ENCODE measurements at places on chromosomes 6 and 20.

GRCh38 chr6:147909640-147910039 lies 401.1 kb downstream of the SAMD5 start:
- peak; percentile 34 for DNase-seq

DNA sequence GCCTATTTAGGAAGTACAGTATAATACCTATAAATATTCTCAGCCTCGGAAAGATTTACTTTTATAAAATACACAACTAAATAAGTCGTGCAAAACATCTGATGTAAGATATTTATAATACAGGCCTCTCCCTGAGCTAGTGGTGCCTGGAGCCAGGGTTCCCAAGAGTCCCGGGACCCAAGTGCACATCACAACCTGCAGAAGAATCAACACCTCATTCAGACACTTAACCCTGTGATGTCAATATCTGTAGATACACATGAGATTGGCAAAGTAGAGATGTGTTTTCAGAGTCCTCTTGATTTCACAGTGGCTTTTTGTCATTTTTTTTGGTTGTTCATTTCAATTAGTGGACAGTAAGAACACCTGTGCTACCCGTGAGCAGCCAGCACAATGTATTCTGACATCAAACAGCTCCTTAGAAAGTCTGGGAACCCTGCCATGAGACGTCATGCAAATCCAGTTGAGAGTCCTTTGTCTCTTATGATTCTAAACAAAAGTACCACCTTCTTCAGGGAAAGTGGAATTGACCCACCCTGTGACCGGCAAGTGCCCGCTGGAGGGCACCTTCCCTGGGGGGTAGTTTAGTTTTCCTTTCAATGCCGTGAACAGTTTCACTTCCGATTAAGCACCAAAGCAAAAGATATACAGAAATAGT lies 101.6 kb downstream of the DACT2 start:
- no peak for DNase-seq

DNA sequence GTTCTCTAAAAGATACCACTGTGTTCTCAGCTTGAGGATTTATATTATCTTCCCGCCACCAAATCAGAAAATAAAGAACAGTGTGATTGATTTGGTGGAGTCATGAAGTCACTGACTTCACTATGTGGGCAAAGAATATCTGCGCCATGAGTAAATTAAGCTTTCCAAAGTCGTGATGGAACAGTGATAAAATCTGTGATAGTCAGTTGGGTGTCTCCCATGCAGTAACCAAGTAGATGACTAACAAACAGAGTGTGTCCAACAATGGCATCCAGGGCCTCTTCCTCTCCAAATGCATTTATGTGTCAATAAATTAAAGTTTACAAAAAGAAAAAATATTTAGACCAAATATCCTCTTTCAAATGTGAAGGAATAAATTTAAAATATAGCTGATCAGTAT lies 87.0 kb upstream of the DST start:
- peak; percentile 80 for DNase-seq

- no peak for DNase-seq
Measured at GRCh38 chr6:113859349-113860180, 2.4 kb downstream of the MARCKS start.

- DNase-seq, result no peak
Measured at GRCh38 chr6:143839196-143839595, 3.9 kb upstream of the LTV1 start.

- peak; percentile 33 for DNase-seq
Measured at GRCh38 chr6:154112181-154112809, 73.3 kb downstream of the OPRM1 start.

DNA sequence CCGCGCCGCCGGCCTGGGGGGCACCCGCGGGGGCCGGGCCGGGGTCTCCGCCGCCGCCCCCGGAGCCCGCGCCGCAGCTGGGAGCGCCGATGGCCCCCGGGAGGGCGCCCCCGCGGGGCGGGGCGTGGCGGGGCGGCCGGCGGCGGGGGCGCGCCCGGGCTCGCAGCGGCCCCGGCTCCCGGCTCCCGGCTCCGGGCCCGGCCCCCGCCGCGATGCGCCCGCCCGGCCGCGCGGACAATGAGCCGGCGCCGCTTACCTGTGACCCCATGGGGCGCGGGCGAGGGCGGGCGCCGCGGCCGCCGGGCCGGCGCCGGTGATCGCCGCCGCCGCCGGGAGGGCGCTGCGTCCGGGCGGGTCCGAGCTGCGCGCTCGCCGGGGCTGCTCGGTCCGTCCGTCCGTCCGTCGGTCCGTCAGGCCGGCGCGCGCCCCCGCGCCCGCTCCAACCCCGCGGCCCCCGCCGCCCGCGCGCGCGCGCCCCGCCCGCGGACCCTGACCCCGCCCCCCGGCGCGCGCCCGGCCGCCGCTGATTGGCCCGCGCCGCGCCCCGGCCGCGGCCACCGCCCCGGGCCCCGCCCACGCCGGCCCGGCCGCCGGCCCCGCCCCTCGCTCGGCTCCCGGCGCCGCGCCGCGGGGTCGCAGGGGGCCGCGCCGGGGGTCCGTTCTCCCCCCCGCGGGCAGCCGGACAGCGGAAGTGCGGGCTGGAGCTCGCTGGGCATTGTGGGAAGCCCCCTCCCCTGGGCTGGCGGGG lies at the start of gene ZBTB46:
Gene ZBTB46, minus strand, starts transcription at position 424 of the 748 bp plus-strand sequence. CDS start 40,507 bp downstream, outside the sequence.
- DNase-seq, result peak; percentile 53

DNA sequence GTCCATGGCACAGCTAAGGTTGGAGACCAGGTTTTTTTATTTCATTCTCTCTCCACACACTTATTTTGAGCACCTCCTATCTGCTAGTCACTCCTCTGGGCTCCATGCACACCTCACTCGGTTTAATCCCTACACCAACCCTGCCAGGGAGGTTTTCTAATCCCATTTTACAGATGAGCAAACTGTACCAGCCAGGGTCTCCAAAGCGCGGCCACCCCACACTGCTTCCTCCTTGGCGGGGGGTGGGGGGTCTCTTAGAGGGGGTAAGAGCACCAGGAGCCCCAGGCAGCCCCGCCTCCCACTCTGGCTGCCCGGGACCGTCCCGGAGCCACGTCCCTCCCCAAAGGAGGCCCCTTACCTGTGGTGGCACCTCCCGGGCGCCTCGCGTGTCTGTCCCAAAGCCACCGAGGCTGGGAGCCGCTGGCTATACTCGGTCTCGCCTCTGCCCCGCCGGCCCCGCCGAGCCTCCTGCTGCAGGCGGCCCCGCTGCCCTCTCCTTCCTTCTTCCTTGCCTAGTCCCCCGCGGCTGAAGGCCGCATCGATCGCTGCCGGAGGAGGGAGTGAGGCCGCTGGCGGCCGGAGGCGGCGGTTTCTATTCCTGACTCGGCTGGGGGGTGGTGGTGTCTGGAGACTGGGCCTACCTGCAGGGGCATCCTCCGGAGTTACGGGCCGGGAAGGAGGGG lies at the start of gene KCNS1:
Gene KCNS1, minus strand, starts transcription at position 565 of the 683 bp plus-strand sequence. CDS start 1,891 bp downstream, outside the sequence.
- peak; percentile 19 for DNase-seq

GRCh38 chr6:81859884-81860283 lies 107.4 kb upstream of the TENT5A start:
- DNase-seq, result no peak

DNA sequence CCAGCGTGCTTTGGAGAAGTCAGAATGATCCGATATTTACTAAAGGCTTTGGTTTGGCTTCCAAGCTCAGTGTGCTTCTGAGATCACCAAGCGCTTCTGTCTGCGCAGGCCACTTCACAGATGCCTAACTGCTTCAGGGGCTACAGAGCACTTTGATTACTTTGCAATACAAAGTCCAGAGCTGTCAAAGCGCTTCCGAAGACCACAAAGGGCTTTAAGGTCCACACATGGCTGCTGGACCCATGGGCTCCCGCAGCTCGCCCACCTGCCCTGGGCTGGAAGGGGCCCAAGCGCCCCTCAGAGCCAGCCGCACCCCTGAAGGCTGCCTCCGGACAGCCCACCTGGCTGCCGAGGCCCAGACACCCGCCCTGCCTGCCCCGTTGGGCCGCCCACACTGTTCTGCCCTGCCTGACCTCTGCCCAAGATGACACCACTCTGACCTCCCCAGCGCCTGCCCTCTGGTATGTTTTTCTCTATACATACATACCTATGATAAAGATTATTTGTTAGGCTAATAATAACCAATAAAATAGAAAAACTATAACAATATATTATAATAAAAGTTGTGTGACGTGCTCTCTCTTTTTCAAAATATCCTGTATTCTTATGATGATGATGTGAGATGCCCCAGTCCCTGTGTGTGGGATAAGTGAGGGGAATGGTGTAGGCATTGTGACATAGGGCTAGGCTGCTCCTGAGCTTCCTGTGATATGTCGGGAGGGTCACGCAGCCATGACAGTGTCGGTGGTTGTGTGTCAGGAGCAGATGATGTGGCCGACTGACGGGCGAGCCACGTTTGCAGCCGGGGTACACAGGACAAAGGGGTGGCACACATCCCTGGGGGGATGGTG lies 22.6 kb downstream of the DYNLT1 start:
- DNase-seq, result no peak

DNA sequence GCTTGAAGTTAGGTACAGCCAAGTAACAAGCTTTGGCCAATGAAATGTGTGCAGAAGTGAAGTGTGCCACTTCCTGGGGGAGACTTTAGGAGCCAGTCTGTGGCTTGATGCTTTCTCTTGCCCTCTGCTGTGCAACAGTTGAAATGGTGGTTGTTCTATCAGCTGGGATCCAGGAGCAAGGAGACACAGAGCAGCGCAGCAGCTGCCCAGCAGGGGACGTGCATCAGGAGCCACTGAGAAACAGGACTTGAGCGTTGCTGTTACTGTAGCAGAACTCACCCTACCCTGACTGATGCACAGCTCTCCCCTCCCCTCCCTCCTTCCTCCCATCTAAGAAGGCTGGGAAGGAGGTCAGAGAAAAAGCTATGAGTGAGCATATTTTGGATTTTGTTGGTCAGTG lies 18.9 kb upstream of the CCN5 start:
- DNase-seq, result no peak

DNA sequence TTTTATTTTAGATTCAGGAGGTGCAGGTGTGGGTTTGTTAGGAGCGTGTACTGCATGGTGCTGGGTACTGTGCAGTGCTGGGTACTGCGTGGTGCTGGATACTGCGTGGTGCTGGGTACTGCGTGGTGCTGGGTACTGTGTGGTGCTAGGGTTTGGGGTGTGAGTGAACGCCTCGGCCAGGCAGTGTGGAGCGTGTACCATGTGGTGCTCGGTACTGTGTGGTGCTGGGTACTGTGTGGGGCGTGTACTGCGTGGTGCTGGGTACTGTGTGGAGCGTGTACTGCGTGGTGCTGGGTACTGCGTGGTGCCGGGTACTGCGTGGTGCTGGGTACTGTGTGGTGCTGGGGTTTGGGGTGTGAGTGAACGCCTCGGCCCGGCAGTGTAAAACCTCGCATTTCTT lies 62.9 kb downstream of the WDR27 start:
- no peak for DNase-seq

- DNase-seq, result no peak
Measured at GRCh38 chr6:107513214-107513613, 23.3 kb downstream of the SOBP start.

DNA sequence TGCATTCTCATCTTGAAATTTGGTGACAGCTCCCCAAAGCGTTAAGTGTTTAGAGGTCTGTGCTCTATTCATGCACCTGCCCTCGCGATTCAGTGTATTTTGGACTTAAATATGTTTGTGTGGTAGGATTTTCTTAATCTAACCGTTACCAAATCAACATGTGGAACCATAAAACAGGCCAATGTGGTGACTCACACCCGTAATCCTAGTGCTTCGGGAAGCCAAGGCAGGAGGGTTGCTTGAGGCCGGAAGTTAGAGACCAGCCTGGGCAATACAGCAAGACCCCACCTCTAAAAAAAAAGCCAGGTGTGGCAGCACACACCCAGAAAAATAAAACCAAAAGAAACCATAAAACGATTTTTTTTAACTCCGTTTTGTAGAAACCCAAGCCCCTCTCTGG lies 31.5 kb downstream of the PYGB start:
- no peak for DNase-seq

GRCh38 chr6:93468291-93468690 lies 48.9 kb upstream of the EPHA7 start:
- DNase-seq, result peak; percentile 85

GRCh38 chr6:108113557-108114519 lies 39.3 kb upstream of the OSTM1 start:
- peak; percentile 69 for DNase-seq

- peak; percentile 51 for DNase-seq
Measured at GRCh38 chr20:35742741-35743523, 872 bp upstream of the RBM39 start.

DNA sequence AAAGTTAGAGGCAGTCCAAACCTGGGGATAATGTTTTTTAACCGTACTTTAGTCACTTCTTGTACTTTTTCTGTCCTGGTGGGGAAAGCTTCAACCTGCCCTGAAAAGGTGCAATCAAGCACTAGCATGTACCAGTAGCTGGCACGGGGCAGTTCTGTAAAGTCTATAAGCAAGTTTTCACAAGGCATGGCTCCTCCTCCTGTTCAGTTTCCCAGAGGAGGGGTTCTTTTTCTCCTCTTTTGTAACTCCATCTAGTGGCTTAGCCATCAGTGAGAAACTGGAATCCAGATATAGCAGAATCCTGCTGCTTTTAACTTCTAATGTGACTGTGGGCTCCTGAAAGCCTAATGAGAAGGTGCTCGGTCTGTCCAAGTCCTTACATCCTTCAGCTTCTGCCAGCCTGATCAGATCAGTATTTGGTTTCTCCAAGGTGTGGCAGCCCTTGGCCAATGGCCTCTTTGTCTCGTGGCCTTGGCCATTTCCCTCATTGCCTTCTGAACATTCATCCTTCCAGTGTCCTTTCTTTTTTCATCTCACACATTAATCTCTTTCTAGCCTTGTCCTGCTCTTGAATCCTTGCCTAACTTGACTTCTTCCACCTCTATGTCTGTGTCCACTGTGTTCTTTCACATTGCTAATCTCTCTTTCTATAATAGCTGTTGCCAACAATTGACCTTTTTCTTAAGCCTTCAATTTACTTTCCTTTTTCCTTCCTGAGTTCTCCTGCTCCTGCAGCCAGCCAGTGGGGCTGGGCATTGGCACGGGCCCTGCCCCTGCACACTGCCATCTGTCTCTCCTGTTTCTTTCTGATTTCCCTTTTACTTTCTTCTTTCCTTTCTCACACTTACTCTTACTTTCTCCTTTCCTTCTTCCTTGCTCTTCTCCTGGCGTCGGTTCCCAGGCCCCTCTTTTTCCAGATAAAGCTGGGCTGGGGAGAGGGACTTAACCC lies 222.0 kb upstream of the SYNCRIP start:
- peak; percentile 10 for DNase-seq

DNA sequence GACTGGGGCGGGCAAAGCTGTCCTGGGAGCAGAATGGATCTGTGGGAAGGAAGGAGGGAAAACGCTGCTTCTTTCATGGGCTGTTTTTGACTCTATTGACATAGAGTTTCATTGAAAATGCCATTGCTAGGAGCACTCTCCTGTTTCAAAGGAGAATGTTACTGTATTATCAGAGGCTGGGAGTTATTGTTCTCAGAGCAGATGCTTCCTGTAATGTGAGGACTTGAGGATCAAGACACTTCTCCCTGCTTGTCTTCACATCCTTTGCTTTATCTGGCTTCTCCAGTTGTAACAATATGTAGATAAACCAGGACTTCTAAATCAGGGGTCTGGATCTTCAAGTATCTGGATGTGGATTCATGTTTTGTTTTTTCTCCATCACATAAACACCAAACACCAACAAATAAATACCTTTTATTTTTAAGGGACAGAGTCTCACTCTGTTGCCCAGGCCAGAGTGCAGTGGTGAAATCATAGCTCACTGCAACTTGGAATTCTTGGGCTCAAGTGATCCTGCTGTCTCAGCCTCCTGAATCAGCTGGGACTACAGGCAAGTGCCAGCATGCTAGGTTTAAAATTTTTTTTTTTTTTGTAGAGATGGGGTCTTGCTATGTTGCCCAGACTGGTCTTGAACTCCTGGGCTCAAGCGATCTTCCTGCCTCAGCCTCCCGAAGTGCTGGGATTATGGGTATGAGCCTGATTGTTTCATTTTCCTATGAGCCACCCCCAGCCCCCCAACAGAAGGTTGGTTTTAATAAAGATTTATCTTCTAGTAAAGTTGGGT lies 3.9 kb downstream of the CD109 start:
- no peak for DNase-seq
